ENCODE measurements at places on chromosomes 6 and 20.

DNA sequence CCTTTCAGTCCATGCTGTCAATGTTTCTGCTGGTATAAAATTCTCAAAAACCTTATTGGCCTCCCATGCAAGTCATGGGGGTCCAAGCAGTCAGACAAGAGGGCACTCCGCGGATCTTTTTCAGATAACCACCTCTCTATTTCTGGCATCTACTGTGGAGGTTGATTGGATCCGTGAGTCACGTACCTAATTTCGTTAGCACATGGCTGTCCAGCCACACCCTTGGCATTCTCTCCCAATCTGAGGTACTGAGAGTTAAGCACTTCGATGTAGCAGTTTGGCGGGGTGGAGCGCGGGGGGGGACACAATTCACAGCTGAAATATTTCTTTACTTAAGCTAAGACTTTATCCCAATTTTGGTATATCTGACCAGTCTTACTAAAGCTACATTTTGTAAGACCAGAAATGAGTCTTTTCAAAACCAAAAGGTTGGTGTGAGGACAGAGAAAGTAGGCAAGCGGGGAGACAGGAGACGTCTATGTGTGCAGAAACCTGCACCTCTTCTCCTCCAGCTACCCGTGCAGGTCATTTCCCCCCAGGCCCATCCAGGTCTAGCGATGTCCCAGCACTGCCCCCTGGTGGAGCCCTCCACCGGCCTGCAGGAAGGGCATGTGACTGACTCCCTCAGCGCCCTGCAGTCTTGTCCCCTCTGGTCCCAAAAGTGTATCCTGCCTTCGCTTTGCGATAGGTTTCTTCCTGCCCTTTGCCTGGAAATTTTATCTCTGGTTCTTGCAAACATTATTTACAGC, 113.1 kb downstream of the ADAT2 start:
- no peak for DNase-seq

- DNase-seq, result no peak
Measured at GRCh38 chr20:77231-77630, 10.2 kb upstream of the DEFB125 start.

DNA sequence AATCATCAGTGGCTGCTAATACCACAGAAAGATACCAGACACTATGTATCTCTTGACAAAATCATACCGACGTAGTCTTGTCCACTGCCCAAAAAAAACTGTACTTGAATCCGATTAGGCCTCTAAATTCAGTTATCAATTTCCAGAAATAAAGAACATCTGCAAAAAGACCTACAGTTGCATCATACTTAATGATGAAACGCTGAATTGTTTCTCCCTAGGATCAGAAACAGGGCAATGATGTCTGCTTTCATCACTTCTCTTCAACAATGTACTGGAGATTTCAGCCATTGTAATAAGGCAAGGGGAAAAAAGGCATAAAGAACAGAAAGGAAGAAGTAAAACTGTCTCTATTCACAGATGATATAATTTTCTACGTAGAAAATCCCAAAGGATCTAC, 152.0 kb downstream of the TASP1 start:
- no peak for DNase-seq

DNA sequence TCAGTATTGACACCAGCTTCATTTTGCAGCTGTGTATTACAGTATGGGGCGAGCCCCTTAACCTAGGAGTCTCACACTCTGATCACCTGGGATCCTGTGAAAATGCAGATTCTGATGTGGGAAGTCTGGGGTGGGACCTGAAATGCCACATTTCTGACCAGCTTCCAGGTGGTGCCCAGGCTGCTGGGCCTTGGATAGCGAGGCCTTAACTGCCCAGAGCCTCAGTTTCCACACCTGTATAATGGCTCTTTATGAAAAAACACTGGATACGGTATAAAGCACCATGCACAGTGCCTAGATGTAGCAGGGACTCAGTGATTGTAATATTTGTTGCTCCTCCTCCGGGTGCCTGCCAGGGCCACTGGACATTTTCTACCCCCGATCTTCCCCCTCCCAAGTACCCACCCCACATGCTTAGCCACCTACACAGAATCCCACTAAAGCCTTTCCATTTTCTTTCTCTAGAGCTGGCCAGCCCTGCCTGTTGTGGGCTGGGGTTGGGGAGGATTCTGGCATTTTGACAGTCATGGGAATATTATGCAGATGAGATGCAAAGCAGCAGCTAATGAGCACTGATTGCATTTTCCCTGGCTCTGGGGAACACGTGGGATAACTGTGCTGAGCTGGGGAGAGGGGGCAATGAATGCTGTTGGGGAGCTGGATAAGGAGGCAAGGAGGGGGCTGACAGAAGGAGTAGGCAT, 44.8 kb downstream of the SPDEF start:
- no peak for DNase-seq

DNA sequence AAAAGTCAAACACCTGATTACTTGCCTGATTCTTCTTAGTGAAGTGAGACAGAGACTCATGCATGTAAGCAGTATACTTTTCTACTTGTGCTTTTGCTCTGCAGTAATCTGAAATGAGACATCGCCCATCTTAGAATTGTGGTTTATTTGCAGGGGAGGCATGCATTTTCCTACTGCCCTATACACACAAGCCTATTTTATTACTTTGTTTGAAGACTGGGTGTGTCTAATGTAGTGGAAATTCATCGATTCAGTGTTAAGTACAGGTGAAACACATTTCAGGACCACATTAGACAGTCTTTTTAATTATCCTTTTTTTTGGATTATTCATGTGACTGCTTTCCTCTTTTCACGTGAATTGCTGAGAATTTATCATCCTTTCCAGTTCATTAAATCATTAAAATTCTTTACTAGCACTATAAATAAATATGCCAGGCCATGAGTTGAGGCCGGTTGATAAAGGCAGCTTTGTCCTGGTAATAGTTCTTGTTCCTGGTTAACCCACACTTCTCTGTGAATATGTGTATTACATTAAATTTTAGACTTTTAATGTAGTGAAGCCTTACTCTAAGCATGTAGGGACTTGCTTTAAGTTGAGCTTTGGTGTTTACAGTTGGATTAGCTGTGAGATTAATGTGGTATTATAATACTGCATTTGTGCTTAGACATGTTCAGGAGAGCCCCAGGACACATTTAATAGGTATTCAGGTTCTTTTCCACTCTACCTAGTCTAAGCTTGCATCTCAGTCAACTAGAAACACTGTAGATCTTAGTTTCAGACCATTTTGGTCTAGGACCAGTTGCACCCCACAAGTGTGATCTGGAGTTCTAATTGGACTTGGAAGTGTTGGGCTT, 10.8 kb upstream of the BTBD3 start:
- no peak for DNase-seq

- no peak for DNase-seq
Measured at GRCh38 chr20:16785226-16785625, 37.1 kb downstream of the OTOR start.

- no peak for DNase-seq
Measured at GRCh38 chr6:127775371-127775770, 125.5 kb downstream of the THEMIS start.

DNA sequence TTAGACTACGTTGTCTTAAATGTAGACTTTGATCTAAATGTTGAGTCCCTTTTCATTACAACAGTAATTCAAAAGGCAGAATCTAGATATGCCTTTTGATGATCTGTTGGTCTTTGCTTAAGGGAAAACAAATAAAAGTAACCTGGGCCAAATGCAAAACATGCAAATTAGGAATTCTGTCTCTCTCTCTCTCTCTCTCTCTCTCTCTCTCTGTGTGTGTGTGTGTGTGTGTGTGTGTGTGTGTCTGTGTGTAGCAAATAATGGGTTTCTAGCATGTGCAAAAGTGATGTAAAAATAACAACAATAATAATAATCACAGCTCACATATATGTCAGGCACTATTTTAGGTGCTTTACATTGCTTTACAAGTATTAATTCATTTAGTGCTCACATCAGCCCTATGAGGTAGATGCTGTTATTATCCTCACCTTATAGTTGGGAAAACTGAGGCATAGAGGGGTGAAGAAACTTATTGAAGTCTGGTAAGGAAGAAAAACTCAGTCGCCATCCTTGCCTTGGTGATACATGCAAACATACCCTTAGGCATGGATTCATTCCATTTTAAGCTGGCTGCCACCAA, 160.3 kb upstream of the ZNF217 start:
- no peak for DNase-seq

DNA sequence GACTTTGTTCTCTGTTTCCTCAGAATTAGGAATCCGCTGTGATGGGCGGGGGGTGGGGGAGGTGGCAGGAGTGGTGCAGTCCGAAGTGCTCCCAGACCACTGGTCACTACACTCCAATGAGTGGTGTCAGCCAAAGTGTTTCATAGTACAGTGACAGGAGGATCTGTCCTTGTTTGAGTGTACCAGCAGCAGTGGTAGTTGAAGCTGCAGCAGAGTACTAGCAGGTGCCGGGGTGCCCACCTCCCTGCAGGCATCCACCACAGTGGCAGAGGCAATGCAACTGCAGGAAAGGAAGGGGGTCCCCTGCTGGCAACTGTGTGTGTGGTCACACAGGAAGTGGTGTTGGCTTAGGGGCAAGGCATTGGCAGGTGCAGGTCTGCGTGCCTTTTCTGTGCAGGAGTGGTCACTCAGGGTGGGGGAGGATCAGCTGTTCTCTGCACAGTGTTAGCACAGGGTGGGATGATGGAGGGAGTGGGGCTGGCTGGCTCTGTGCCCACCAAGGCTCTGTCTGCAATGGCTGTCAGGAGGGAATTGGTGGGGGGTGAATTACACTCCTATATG, 9.7 kb downstream of the HLA-DOB start:
- DNase-seq, result no peak

DNA sequence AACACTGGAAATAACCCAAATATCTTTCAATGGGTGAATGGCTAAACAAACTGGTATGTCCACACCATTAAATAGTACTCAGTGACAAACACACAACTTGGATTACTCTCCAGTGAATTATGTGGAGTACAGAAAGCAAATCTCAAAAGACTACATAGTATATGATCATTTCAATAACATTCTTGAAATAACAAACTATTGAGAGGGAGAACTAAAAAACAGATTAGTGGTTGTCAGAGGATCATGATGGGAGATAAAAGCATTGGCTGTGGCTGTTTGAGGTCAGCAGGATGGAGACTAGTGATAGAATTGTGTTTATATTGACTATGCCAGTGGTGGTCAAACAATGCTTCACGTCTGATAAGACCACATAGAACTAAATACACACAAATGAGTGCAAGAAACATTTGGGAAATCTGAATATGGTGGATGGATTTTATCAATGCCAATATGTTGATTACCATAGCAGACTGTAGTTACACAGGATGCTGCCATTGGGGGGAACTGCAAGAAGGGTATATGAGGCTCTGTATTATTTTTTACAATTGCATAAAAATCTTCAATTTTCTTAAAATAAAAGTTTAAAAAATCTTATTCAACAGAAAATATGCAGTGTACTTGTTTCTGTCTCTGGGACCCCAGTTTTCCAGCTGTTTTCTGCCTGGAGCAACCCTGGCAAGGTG, 242.0 kb downstream of the TBXT start:
- no peak for DNase-seq

GRCh38 chr6:106886081-106886843, 88.3 kb downstream of the CD24 start:
- DNase-seq, result no peak

DNA sequence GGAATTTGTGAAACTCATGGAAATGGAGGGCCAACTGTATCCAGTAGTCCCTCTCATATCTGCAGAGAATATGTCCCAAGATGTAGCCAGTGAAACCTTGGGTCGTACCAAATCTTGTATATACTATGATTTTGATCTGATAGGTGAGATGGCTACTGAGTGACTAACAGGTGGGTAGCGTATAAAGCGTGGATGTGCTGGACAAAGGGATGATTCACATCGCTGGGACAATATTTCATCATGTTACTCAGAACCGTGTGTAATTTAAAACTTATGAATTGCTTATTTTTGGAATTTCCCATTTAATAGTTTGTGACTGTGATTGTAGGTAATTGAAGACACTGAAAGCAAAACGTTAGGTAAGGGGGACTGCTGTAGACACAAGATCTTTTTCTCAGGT, 144.1 kb downstream of the SMAP1 start:
- no peak for DNase-seq

- DNase-seq, result no peak
Measured at GRCh38 chr6:156776470-156776839, 723 bp upstream of the ARID1B start.

- DNase-seq, result no peak
Measured at GRCh38 chr6:156347246-156347645, 429.9 kb upstream of the ARID1B start.

DNA sequence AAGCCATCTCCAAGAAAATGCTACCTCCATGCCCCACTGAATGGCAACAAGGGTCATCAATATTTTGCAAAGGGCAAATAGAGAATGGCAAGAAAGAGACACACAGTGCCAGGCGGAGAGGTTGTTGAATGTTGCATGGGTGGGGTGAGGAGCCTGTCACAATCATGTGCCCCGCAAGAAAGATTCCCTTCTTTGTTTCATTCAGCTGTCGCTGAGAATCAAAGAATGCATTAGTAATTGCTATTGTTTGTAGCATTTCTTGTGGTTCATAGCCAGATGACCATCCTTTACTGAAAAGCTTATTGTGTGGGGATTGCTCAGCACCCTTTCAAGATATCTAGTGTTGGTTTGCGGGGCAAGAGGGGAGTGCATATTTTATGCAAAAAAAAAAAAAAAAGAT, 166.5 kb upstream of the QKI start:
- DNase-seq, result no peak

DNA sequence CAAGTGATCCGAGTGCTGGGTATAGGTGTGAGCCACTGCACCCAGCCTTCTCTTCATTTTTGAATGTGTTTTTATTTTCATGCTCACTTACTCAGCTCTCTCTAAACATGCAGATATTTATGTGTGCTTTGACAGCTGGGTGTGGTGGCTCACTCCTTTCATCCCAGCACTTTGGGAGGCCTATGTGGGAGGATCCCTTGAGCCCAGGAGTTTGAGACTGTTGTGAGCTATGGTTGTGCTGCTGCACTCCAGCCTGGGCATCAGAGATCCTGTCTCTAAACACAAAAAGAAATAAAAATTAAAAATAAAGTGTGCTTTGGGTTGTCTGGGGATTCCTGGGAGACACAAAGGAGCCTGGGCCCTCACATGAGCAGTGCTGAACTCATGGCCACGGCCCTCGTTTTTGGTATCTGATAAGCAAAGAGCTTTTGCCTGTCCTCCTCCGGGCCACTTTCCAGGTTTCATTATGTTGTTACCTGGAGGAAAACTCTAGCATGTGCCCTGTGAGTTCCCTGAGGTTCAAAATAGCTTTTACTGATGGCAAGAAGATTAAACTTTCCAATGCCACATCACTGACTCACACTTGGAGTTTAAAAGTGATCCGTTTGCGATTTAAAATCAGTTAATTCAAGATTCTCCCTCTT, 78.5 kb downstream of the CD164 start:
- DNase-seq, result no peak

DNA sequence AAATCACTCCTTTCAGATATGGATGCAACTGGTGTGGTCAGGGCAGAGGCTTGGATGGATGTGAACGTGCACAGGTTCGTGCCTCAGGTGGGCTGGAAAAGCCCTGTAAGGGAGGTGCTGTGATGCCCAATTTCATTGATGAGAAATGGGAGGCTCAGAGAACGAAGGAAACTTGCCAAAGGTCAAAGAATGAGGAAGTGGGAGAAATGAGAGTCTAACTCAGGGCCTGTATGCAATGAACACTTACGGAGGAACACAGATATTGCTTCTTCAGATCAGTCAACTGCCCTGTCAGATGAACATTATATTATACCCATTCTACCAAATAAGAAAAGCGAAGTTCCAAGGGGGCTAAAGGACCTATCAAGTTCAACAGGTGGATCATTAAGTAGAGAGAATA, 134.7 kb downstream of the RCAN2 start:
- DNase-seq, result no peak
